ENCODE measurements at places on chromosomes 5 and 9.

DNA sequence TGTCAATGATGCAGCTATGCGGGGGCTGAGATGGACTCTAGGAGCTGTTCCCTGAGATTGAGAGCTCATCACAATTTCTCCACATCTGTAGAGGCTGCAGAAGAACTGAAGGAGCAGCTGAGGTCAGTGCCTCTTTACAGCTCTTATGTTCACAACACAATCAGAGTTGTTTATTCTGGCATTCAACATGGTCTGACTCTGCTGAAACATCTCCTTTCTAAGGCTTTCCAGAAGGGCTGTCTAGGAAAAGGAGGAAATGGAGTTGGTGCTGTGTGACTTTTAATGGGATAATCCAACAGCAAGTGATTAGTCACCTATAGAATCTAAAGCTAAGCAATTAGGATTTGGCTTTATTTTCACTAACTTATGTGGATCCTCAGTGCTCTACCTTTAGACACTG, 6.0 kb downstream of the POU5F2 start:
- DNase-seq: no peak

DNA sequence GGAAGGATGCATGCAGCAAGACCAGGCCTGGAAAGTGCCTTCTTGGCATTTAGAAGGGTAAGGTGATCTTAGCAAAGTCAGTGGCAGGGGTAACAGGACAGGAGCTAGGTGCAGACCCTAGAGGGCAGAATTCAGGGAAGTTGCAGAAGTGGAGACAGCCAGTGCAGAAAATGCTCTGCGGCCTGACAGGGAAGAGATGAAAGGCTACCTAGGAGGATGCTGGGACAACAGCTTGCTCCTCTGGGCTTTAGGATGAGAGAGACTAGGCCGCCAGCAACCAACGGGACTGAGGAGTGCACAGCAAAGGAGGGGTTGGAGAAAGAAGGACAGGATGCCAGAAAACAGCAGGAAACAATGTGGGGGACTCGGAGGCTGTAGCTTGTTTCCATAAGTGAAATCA, 219.9 kb downstream of the FSTL4 start:
- no peak for DNase-seq

- no peak for DNase-seq
Observed at GRCh38 chr5:50715001-50715400, 48.6 kb downstream of the PARP8 start.

DNA sequence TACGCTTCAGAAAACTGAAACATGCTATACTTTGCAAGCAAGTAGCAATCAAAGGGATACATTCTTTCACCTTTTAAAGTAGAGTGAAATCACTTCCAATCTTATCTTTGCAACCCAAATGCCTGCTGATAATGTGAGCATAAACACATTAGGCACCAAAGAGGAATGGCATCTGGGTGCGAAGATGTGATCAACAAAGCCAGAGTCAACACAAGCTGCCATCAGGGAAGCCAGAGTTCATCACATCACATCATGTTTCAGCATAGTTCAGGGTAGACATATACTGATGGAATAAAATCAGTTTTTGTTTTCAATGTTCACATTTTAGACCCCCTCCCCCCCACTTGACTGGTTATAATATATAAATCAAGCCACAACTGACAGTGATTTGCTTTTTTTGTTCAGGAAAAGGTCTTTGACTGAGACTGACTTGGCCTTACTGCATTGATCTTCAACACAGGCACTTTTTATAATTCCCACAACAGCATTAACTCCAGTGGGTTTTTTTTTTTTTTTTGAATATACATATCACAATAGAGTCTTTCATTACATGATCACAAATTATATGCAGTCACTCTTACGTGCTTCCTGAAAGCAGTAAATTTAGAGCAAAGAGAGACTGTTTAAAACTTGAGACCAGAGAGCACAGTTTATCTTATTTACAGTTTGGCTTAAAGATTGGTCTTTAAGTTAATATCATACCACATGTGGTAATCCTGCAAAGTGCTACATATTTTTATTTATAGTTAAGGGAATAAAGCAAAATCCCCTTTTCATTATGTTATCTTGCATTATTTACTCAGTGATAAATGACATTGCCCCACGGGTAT, 20.3 kb downstream of the AOPEP start:
- DNase-seq: no peak

DNA sequence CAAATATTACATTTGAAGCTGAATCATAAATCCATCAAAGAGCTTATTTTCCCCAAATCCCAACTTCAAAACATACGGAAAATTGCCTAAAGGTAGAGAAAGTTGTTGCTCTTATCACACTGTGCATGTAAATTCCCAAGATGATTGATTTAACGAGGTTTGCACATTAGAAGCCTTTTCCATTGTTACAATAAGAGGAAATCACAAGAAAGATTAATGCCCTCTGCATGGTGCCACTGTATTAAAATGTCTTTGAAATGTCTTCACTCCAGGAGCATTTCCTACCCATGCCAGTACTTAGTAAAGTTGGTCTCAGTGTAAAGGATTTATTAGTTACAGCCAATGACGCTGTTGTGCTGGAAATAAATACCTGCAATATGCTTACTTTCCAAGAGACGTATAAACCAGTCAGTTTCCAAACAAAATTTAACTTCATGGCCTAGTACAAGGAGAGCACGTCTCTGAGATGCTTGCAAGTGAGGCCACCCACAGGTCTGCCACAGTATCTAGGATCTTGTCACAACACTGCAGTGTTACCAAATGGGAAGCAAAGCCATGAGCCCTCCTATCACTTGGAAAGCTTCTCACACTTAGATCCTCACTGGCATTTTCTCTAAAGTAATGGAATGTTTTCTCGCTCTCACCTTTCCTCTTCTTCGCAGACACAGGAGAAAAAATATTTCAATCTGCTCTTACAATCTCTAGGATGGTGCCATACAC, 112.4 kb downstream of the CETN3 start:
- no peak for DNase-seq

DNA sequence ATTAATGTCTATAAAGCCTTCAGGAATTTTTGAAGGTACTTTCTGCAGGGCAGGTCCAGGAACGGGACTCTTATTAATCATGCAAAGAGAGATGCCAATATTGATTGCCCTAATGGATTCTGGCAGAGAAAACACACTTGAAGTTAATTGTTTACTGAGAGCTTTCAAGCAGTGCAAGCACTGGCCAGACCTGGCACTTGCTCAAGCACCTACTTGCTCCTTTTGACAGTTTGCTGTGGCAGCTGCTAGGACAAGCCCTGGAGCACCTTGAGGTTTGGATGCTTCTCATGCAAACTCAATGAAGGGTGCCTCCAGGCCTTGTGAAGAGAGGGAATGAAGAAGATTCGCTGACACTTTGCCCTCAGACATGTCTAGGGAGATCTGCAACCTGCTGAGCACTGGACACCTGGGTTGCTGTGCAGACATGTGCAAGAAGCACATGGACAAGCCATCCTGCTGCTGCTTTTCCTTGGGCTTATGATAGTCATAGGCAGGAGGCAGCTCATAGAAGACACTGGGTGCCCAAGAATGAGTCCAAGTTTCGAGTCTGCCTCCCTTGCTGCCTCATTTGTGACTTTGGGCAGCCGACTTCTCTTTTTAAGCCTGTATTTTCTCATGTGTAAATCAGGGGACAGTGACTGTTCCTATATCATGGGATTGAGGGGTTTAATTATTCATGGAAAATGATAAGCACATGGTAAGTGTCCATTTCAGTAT, 88.8 kb upstream of the EQTN start:
- no peak for DNase-seq

DNA sequence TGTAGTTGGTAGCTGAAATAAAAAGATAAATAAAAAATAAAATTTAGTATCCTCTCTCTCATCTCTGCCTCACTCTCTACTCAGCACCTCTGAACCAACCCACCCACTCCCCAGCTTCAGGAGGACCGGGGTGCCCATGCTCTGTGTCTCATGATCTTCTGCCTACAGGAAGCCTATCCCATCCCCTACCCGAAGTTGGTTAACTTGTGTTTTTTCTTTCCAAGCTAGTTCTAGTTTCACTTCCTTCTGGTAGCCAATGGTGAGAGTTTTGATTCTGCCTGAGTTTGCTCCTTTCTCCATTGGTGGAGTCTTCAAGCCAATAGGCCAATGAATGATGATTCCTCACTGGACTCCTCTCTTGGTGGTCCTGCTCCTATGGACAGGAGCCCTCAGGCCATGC, 32.1 kb downstream of the SNX24 start:
- no peak for DNase-seq

DNA sequence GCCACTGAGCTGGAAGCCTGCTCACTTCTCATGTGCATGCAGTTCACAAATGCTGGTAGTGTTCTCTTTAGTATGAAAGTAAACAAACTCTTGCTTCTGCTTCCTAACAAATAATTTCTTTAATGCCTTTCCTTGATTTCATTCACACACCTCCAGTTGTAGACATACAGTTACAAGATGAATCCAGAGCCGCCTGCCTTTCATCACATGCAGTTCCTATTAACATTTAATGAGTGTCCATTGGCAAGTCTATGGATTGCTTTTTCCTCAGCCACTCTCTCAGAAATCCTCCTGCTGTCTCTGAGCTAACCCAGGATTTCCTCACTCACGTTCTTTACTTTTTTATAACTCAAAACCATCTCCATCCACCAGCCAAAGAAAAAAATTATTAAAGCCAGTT, 408.6 kb downstream of the BNC2 start:
- no peak for DNase-seq

Measured in right lung (tissue), 10 donors.